ENCODE measurements at places on chromosomes 7 and 10.

- no peak for DNase-seq
These were observed 122.8 kb upstream of the SHH start for GRCh38 chr7:155935005-155935557.

GRCh38 chr10:10605551-10606081 is 412.1 kb upstream of the CELF2 start:
- DNase-seq = no peak

GRCh38 chr7:30743371-30744074 is 8.4 kb upstream of the INMT start:
- DNase-seq = no peak

DNA sequence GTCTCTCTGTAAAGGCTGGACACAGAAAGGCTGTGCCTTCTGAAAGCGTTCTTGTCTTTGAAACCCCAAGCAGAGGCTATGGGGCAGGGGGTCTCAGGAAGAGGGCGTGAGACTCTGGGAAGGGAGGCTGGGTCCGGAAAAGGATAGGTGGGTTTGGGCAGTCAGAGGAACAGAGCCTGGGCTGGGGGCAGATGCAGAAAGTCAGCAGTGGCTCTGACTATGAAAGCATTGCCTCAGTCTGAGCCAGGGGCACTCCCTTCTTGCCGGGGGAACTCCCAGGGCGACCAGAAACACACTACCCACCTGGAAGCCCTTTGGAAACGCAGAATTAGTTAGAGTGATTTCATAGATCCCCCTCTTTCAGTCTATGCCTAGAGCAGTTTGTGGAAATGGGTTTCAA is 72.0 kb downstream of the VWA2 start:
- no peak for DNase-seq

- no peak for DNase-seq
These were observed 89.4 kb downstream of the TACC2 start for GRCh38 chr10:122078326-122078725.

GRCh38 chr7:155192961-155193640 is 104.6 kb upstream of the INSIG1 start:
- no peak for DNase-seq

GRCh38 chr10:7817984-7818294 is 366 bp upstream of the TAF3 start:
- DNase-seq = no peak

DNA sequence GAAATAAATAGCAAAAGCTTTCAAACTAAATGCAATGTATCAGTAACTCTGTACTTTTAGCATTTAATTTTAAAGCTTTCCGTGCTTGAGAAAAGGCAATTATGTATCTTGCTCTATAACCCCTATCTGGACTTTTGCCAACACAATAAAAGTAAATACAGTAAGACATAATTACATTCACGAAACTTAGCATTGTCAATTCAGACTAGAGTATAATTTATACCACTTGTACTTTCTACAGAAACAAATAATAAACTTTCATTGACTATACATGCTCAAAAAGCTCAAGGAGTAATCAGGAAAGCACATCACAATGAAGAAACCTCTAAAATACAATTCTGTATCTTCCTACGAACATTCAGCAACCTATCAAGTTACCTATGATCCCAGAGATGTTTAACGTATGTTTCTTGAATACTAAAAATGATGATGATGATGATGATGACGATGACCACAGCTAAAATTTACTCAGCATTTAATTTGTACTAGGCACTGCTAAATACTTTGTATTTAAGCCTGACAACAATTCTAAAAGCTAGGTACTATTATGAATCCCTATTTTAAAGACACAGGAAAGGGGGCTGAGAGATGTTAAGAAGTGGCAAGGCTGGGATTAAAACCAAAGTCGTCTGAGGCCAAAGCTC is 44.9 kb downstream of the MINDY3 start:
- no peak for DNase-seq

- no peak for DNase-seq
These were observed 417.6 kb upstream of the POT1 start for GRCh38 chr7:125347269-125347668.

- DNase-seq = no peak
These were observed 134.7 kb downstream of the ARL5B start for GRCh38 chr10:18793951-18794350.

DNA sequence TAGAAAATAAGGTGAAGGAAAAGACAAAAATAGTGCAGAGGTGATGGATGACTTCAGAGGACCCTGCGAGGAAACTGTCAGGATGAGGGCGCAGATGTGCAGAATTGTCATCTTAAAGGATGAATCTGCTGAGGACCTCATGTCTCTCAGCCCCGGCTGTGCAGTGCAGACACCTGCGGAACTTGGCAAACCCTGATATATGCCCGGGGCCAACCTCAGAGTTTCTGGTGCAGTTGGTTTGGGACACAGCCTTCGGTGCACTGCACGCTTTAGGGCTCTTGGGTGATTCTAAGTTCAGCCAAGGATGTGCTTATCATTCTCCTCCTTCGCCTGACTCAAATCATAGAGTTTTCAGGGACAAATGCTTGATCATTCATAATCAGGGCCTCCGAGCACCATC is 310.1 kb downstream of the TCERG1L start:
- DNase-seq = no peak

- DNase-seq = no peak
These were observed 66.5 kb downstream of the ADD3 start for GRCh38 chr10:110074298-110074697.

DNA sequence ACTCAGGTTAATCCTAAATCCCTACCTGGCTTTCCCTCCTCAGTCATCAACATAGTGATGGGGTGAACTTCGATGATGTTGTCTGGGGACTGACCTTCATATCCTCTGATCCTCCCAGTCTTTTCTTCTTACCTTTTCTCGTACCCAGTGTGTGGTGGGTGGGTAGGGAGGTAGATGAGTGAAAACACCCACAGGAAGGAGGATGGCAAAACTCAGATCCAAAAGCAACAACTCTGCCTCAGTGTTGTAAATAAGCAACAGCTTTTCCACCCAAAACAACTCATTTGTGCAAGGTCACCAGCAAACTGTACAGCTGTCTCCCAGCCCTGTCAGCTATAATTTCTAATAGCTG is 38.6 kb downstream of the VOPP1 start:
- DNase-seq = no peak

- DNase-seq = no peak
These were observed 39.9 kb upstream of the PIP4K2A start for GRCh38 chr10:22754296-22754695.

DNA sequence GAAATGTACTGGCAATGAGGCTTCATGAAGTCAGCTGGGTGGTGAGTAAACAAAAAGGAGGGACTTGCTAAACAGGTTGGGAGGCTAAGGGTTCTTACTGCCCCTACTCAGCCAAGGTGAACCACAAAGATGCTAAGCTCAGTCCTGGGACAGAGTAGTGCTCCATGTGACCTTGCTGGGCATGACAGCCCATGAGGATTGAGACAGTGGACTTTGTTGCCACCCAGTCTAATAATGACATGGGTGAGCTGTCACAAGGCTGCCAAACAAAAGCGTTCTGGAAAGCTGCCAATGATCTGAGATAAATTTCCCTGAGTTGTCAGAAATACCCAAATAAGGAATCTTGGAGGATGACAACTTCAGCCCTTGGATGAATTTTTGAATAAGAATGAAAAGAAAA is 75.2 kb downstream of the CLEC2L start:
- no peak for DNase-seq

GRCh38 chr10:91601212-91601611 is 31.7 kb downstream of the PPP1R3C start:
- DNase-seq = no peak

- DNase-seq = no peak
These were observed 36.8 kb downstream of the MYOF start for GRCh38 chr10:93445097-93445960.

DNA sequence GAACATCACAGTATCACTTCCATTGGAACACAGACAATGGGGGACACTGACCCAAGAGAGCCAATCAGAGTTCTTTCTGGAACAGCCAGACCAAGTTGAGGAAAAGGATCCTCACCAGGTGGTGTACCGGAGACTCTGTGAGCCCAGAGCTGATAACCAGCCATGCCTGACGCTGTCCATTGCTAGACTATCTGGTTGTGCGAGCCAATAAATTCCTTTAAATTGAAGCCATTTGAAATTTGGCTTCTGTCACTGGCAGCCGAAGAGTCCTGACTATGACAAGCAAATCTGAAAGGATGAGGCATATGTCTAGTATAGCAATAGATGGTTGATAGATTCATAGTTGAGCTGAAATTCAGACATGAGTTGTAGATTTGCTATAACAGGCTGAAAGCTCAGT is 3.1 kb upstream of the LHPP start:
- no peak for DNase-seq

DNA sequence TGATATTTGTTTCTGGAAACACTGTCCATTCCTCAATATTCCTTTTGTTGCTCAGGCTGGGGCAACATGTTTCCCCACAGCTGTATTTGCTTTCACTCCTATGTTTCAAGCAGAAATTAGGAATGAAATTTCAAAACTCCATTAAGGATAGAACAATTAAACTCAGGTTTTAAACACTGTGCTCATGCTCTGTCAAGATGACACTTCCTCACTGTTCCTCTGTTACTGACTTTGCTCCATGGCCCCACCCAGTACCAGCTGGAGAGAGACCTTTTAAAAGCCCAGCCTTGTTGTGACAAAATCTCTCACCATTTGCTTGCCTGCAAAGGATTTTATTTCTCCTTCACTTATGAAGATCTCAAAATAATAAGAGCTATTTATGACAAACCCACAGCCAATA is 197.4 kb downstream of the ELMO1 start:
- no peak for DNase-seq

DNA sequence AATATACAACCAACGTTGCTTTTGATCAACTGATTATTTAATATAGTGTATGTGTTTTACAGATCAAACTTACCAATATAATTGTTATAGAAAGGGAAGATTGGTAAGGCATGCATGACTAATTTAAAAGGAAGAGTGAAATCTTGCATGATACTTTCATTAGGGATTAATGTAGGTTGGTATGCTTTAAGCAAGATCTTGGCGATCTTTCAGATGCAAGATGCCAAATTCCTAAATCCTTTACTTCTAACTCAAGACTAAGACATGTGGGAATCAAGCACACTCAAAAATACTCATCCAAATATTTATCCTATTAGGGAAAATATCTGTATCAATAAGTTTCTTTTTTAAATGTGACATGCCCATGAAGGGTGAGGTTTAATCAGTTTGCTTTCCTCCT is 321.4 kb upstream of the MEOX2 start:
- no peak for DNase-seq

DNA sequence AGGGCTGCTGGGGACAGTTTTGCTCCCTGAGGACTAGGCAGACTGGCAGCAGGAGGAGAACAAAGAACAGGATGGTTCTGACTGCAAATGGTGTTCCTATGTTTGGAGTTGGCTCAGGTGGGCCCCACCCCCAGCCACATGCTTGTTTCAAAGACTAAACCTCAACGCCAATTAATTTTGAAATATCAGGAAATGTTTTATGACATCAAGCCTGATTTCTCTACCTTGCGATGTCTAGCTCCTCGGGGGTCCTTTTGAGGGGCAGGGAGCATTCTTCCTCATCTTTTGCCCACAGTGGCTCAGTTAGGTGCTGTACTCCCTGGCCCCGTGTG is 4.1 kb upstream of the MYH16 start:
- no peak for DNase-seq

DNA sequence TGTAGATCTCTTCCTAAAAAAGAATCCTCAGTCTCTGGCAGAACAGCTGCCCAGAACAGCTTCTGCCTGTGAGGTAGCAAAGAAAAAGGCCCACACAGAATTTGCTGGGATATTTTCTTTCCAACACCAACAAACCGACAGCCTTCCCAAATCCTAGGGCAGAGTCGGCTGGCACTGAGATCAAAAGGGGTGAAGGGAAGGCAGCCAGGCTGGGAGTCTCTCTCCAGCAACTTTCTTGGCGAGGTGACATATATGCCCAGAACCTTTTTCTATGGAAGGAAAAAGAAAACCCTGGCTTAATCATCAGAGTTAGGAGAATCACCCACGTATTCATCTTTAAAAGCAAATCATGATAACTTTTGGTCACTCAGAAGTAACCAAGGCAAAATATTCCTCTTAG is 279.6 kb downstream of the DNAJB6 start:
- no peak for DNase-seq

DNA sequence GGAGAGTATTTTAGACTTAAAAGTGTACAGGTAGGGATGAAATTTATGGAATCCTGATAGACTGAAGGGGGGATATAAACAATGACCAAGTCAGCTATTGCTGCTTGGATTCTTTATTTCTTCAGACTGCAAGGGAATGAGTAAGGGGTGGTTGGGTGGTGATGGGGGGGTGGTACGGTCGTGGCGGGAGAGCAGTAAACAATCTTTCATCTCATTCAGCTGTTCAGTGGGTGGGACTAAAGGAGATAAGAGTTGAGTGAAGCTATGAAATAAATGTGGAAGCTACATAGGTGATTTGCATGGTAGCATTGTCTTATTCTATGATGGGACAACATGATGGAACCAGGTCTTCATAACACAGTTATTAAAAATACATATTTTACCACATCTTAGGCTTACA is 1.8 kb downstream of the SEPTIN7 start:
- DNase-seq = peak; percentile 17

- DNase-seq = no peak
These were observed 1.6 kb downstream of the SAMD9L start for GRCh38 chr7:93146472-93147141.

- no peak for DNase-seq
These were observed 232.3 kb downstream of the ELFN1 start for GRCh38 chr7:1902231-1902855.

DNA sequence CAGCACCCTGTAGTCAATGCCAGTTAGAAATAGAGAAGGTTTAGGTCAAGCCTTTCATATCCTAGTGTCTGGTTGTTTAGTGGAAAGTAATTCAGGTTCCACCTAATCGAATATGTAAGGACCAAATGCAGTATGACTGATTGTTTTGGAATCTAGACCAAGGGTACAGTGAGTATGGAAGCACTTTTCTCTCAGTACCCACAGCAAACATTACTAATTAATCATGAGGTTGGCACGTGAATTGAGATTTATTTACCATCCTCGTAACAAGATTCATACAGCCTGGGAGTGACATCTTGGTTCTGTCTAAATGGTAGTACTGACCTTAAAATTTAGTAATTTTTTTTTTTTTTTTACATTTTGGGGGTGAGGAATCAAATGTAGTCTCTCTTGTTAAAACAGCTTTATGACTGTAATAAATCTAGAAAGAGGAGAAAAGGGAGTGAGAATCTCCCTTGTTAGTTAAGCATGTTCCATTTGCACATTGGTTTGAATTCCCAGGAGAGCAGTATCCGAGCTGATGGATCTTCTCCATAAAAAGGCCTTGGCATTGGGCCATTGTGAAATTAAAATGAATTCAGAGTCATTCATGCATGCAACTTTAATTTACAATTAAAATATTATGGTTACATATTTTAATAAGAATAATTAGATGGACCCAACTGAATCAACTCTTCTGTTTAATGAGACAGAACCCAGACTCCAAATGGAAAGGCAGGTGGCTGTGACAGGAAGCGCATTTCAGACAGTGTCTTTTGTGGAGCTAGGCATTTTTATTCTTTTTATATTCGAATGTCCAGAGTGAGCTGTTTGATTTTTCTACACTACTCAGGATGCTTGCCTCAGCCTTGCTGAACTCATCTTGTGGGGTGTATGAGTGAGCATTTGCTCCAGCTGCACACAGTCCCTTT is 57.6 kb downstream of the SNX10 start:
- DNase-seq = no peak

- DNase-seq = no peak
These were observed 28.0 kb upstream of the SLC39A12 start for GRCh38 chr10:17923728-17924127.

Data from stimulated activated CD4-positive, alpha-beta T cell treated with anti-CD3 and anti-CD28 coated beads, Interleukin-2, amount 100 ng/mL, for 24 hours (primary cell).